ENCODE measurements at places on chromosomes 2 and 18.

DNA sequence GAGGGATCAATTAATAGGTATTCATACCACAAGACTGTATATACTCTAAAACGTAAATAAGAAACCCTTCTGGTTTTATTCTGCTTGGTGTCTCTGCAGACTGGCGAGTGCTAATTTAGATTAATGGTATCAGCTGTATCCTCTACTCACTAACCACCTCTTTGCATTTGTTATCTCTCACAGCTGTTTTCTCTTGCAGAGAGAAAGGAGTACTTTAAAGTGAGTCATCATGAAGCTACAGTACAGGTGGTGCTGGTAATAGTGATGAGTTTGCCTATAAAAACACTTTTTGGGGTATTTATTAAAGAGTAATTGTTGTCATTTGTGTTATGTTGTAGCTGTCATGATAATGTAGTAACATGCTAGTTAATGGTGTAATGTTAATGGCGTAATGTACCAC lies 147.7 kb downstream of the NETO1 start:
- H3K4me3 ChIP-seq, result no peak overlapping the region
- H3K27me3 ChIP-seq, result no peaks in the 10 kb centered on the region
- no peak overlapping the region for H3K27ac ChIP-seq
- H3K36me3 ChIP-seq, result no peaks in the 10 kb centered on the region

DNA sequence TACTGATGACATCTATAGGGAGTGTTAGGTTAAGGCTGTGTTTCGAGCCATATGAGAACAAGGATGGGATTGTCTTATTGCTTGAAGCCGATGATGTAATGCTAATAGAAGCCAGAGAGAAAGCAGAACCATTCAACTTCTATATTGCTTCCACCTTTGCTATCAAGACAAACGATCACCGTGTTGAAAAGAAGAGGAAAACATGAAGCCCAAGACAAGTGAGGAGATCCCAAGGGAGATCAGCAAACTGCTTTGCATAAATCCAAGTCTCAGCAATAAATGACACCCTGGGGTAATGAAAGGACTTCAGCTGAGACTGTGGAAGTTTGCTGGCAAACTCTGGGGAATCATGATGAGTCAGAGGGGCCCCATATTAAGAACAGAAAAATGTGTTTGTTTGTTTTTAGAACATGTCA lies 206.2 kb downstream of the NCKAP5 start:
- no peaks in the 10 kb centered on the region for H3K36me3 ChIP-seq
- peak overlapping the region; percentile 70 for H3K4me3 ChIP-seq
- peaks cover 29% of the 10 kb centered on the region for H3K4me1 ChIP-seq
- DNase-seq, result peak; percentile 10

DNA sequence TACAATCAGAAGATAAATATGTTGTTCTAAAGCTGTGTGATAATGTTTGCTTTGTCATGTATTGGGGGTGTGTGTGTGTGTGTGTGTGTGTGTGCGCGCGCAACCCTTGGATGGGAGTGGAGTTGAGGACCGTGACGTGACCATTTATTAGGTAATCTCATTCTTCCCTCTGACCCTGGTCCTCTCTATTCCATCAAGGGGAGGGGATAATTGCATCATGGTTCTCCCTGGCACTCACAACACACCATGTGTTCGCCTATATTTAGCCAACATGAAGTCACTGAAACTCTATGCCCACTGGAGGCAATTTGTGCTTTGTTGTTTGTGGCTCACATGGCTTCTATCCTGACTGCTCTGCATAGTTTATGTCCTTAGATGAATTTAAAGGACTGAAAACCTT lies 79.8 kb upstream of the LRPPRC start:
- no peak overlapping the region for H3K4me3 ChIP-seq
- no peaks in the 10 kb centered on the region for H3K36me3 ChIP-seq
- DNase-seq, result peak; percentile 30
- H3K4me1 ChIP-seq, result peaks cover 6% of the 10 kb centered on the region
- no peak overlapping the region for H3K27ac ChIP-seq
- H3K27me3 ChIP-seq, result peaks cover 12% of the 10 kb centered on the region

DNA sequence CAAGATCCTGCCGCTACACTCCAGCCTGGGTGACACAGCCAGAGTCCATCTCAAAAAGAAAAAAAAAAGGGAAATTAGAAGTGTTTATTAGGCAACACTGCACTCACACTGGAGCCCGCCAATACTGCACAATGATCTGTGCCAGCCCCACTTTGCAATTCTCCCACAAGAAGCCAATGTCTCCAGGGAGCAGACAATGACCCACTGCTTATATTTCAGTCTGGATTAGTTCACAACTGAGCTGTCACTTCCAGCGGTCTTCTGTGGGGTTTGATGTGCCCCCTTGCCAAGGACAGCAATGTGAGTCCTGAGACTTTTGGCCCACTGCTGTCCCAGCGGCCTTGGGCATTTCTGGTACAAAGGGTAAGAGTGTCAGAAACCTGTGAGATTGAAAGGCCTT lies 85.6 kb upstream of the PPM1B start:
- no peak for DNase-seq
- H3K27ac ChIP-seq, result no peak overlapping the region
- peaks cover 11% of the 10 kb centered on the region for H3K4me1 ChIP-seq
- no peak overlapping the region for H3K4me3 ChIP-seq
- no peaks in the 10 kb centered on the region for H3K36me3 ChIP-seq

DNA sequence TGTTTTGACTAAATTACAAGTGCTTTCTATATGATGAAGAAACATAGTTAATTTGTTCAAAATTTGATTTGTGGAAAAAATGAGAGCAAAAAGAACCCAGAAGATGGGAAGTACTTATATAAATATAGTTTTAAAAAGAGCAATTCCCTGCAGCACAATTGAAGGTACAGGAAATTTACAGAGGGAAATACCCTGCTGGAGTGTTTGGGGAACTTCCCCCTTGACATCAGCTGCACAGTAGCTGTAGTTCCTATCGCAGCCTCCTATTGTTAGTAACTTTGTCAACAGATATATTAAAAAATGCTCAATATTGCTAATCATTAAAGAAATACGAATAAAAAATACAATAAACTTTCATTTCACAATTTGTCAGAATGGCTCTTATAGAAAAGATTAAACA lies 1118.8 kb upstream of the ZEB2 start:
- H3K4me3 ChIP-seq, result no peak overlapping the region
- H3K36me3 ChIP-seq, result no peaks in the 10 kb centered on the region
- H3K27me3 ChIP-seq, result peaks cover under 1% of the 10 kb centered on the region

DNA sequence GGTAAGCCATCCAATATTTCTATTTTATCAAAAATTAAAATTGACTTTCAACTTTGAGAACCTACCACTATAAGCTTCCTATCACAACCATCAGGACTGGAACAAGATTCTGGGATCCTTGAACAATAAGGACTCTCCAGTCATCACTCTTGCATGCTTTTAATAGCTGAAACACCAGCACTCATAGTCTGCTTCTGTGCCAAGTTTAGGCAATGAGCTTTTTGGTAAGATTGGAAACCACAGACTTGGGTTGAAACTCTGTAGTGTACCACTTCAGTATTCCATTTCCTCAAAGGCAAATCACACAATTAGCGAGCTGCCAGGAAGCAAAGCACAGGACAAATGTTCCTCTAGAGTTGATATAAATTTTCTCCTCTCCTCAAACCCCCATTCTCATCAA lies 1065.8 kb upstream of the SLC39A10 start:
- no peaks in the 10 kb centered on the region for H3K4me1 ChIP-seq
- H3K27ac ChIP-seq, result no peak overlapping the region
- no peak overlapping the region for H3K4me3 ChIP-seq
- DNase-seq, result no peak
- no peaks in the 10 kb centered on the region for H3K27me3 ChIP-seq
- H3K36me3 ChIP-seq, result no peaks in the 10 kb centered on the region

DNA sequence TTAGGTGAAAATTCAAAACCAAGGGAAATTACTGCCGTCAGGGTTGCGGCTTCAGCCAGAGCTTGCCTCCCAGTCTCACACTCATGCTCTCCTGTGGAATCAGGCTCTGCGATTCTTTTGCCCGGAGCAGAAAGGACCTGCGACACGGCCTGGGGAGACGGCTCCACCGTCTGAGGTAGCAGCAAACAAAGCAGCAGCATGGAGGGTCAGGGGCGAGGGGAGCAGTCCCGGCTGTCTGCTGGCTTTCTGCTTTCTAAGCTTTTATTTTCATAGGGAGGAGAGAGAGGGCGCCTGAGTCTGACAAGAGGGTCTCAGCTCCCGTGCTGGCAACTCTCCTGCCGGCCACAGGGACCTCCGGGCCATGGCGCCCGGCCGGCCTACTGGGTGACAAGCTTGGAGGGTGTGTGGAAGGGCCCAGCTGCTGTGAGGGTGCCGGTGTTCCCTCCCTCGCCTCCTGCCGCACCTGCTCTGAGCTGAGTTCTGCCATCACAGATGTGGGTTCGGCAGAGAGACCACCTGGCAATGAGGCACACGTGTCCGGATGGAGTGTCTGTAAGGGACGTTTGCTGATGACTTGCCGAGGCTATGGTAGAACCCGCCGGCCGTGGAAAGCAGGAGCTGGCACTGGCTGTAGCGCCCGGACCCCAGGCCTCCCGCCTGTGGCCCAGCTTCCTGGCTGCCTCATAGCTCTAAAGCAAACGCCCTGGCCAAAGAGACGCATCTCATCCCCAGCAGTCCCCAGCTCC lies 66.2 kb upstream of the CTDP1 start:
- no peaks in the 10 kb centered on the region for H3K4me1 ChIP-seq
- H3K36me3 ChIP-seq, result no peaks in the 10 kb centered on the region
- no peak for DNase-seq
- no peak overlapping the region for H3K27ac ChIP-seq

- H3K27ac ChIP-seq, result no peak overlapping the region
- H3K36me3 ChIP-seq, result no peaks in the 10 kb centered on the region
- no peak for DNase-seq
- no peaks in the 10 kb centered on the region for H3K27me3 ChIP-seq
- H3K4me1 ChIP-seq, result no peaks in the 10 kb centered on the region
Measured at GRCh38 chr2:21228041-21228895, 104.5 kb downstream of the TDRD15 start.

- peaks cover 51% of the 10 kb centered on the region for H3K36me3 ChIP-seq
- no peak overlapping the region for H3K4me3 ChIP-seq
- peak; percentile 54 for DNase-seq
- peaks cover 14% of the 10 kb centered on the region for H3K4me1 ChIP-seq
Measured at GRCh38 chr2:47819834-47820233, 36.9 kb downstream of the MSH6 start.

- H3K4me3 ChIP-seq, result peak overlapping the region; percentile 82
- H3K4me1 ChIP-seq, result peaks cover 76% of the 10 kb centered on the region
- H3K36me3 ChIP-seq, result no peaks in the 10 kb centered on the region
- H3K27ac ChIP-seq, result peak overlapping the region; percentile 97
- peak; percentile 46 for DNase-seq
Measured at GRCh38 chr2:42951263-42951938, 159.0 kb upstream of the HAAO start.

DNA sequence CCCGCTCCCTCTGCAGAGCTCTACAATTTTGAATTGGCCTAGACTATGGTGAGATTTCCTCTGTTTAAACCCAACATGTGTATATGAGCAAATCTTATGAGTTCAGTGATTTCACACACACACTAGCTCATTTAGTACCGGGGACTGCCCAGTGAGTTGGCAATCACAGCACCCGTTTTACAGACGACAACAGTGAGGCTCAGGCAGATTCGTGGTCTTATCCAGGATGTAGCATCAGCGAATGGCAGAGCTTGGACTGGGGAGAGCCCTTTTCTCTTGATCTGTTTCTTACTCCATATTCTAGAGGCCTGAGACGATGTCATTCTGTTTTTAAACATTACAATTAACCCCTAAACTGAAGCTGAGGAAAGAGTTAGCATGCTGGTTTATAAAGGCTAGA lies 419.9 kb downstream of the NBAS start:
- no peak overlapping the region for H3K27ac ChIP-seq
- DNase-seq, result no peak
- peaks cover 33% of the 10 kb centered on the region for H3K4me1 ChIP-seq
- no peak overlapping the region for H3K4me3 ChIP-seq
- no peaks in the 10 kb centered on the region for H3K36me3 ChIP-seq

- H3K27ac ChIP-seq, result no peak overlapping the region
- H3K4me1 ChIP-seq, result peaks cover 14% of the 10 kb centered on the region
- no peak overlapping the region for H3K4me3 ChIP-seq
- no peak for DNase-seq
Measured at GRCh38 chr2:150011161-150011730, 423.7 kb upstream of the MMADHC start.

DNA sequence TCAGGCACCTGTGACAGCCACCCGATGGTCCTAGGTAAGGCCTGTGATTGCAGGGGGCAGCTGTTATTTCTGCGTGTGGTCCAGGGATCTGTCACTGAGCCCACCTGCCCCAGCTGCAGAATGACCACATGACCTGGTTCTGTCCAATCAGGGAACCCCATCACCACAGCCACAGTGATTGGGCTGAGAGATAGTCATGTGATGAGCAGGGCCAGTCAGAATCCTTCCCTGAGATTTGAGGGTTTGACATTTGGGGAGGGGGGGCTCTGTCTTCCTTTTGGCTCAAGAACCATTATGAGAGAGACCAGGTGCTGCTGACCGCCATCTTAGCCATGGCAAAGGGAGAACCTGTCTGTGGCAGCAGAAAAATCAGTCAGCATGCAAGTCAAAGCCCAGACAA lies 147.2 kb downstream of the SMAD7 start:
- no peak overlapping the region for H3K4me3 ChIP-seq
- DNase-seq, result no peak
- H3K36me3 ChIP-seq, result peaks cover 28% of the 10 kb centered on the region
- peaks cover 37% of the 10 kb centered on the region for H3K4me1 ChIP-seq

GRCh38 chr2:86368161-86368824 lies 30.9 kb upstream of the REEP1 start:
- H3K4me1 ChIP-seq, result peaks cover 26% of the 10 kb centered on the region
- H3K27ac ChIP-seq, result no peak overlapping the region
- H3K4me3 ChIP-seq, result peak overlapping the region; percentile 55
- H3K36me3 ChIP-seq, result peaks cover 7% of the 10 kb centered on the region
- DNase-seq, result peak; percentile 55
- H3K27me3 ChIP-seq, result peaks cover 12% of the 10 kb centered on the region

- peaks cover 9% of the 10 kb centered on the region for H3K36me3 ChIP-seq
- peak overlapping the region; percentile 72 for H3K27ac ChIP-seq
- H3K4me1 ChIP-seq, result peaks cover 85% of the 10 kb centered on the region
- peak; percentile 58 for DNase-seq
Measured at GRCh38 chr2:27956888-27957287, 66.4 kb downstream of the BABAM2 start.

GRCh38 chr2:55840460-55840859 lies 83.1 kb downstream of the EFEMP1 start:
- no peak for DNase-seq
- H3K4me1 ChIP-seq, result peaks cover 12% of the 10 kb centered on the region
- H3K4me3 ChIP-seq, result no peak overlapping the region
- H3K27ac ChIP-seq, result no peak overlapping the region
- peaks cover 18% of the 10 kb centered on the region for H3K36me3 ChIP-seq
- H3K27me3 ChIP-seq, result peaks cover 3% of the 10 kb centered on the region
